Endothelial cell of umbilical vein (primary cell): ENCODE measurements at places on chromosomes 4 and X. TPM values are rescaled to one million over a fixed set of nuclear protein-coding genes. Genes with fewer than 3 reads are reported as not detected.

- DNase-seq: no peak
Observed at GRCh38 chr4:26509681-26510333, 19.5 kb upstream of the CCKAR start.

- DNase-seq: no peak
Observed at GRCh38 chr4:2058264-2059045, 672 bp upstream of the NAT8L start.

DNA sequence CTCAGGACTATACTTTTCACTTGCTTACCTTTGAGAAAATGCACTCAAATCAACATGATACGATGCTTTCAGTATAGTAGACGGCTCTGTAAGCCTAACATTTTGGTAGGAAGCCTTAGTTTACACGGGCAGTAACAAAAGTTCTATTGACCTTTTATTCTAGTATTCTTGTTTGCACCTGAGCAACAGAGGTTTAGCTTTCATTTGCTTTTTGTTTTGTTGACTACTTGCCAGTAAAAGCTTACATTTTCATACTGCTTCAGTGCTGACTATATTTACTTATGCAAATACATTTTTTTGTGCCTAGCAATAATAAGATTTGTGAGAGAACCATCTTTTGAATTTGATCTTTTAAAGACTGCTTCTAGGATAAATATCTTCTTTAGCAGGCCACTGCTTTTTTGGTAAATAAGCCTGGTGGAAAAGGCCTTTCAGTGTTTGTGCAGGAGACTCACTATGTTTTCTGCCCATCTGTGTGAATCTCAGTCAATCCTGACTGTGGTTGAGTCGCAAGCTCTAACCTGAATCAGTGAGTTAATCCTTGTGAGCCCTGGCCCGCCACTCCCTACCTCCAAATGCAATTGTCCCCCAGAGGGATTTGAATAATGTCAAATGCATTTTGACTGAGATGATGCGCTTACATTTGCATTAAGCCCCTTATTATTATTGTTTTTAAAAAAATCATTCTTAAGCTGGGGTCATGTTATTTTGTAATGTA lies 21.9 kb downstream of the FHIP1A start:
- DNase-seq: no peak

- DNase-seq: no peak
Observed at GRCh38 chr4:169963998-169964397, 62.2 kb downstream of the MFAP3L start.

- no peak for DNase-seq
Observed at GRCh38 chr4:81335122-81335912, 120.3 kb upstream of the PRKG2 start.

DNA sequence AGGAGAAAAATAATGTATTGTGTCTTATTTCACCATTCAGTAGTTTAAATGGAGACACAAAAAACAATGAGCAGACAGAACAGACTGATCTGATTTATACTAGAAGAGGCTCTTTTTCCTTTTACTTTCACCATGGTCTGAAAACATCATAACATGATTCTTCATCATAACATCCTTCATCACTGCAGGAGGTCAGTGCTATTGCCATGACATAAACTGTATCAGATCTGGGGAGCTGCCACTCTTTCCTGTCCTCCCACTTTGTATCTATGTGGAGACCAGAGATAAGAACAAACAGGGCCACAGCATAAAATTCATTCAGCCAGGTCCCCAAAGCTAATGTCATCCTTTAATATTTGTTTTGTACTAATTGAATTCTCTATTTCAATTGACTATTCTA lies 25.2 kb downstream of the SOD3 start:
- DNase-seq: no peak

LDB2 gene
- 80.9 and 127 TPM in 2 replicates for total RNA-seq

- DNase-seq: no peak
Observed at GRCh38 chr4:188198982-188199792, 59.9 kb downstream of the TRIML1 start.

DNA sequence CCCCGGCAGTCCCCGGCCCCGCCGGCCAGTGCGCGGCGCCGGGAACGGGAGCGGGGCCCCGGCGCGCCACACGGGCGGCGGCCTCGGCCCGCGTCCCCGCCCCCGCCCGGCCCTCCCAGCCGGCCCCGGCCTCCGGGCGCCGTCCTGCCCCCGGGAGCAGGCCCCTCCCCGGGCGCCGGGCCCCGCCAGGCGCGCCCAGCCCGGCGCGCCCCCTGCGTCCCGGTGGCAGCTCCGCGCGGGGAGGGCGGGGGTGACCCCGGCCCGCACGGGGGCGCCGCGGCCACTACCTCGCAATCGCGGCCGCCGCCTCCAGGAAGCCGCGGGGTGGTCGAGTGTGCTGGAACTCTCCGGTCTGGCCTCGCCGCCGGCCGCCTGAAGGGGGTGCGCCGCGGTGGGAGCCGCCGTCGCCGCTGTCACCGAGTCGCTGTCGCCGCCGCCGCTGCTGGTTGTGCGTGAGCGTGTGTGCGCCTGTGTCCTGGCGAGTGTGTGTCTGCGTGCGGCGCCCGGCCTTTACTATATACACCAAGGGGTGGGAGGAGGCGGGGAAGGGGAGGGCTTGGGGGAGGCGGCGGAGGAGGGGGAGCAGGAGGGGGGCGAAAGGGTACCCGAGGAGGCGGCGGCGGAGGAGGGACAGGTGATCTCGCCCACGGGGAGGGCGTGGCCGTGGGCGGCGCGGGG lies at the start of gene RAI2:
TSS of gene RAI2 (minus strand) at position 488 of the 678 bp plus-strand sequence. CDS start 59,288 bp downstream, outside the sequence.
- no peak for DNase-seq

- peak; percentile 92 for DNase-seq
Observed at GRCh38 chrX:45505214-45505613, 304.5 kb upstream of the DIPK2B start.

DNA sequence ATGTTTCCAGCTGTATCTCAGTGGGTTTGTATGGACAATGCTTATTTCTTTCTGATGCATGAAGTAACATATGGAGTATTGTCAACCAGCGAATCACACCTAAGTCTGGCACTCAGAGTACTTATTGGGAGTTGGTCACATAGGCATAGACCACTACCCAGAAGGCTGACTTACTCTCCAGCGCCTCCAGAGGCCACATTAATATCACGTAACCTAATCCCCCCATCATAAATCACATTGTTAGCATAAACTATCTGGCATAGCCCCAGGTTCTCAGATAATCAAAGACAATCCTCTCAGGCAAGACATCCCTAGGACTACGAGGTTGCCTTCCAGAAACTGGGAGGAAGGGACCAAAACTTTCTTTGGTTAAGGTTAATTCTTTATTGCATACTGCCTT lies 560.5 kb upstream of the PABPC4L start:
- DNase-seq: no peak

PPARGC1A gene
- not detected in 2 replicates for total RNA-seq

- no peak for DNase-seq
Observed at GRCh38 chrX:41580423-41581064, 108.2 kb upstream of the GPR34 start.

- DNase-seq: no peak
Observed at GRCh38 chr4:188109157-188109755, at the start of gene TRIML2. TRIML2 (minus strand) TSS chr4:188109603; CDS start chr4:188105368, 4,235 bp downstream.

GRCh38 chr4:81870275-81870674 lies 398.6 kb upstream of the RASGEF1B start:
- no peak for DNase-seq

- DNase-seq: no peak
Observed at GRCh38 chrX:31297881-31298280, 226.0 kb upstream of the FTHL17 start.

GRCh38 chr4:19971829-19972228 lies 279.9 kb upstream of the SLIT2 start:
- DNase-seq: peak; percentile 19

DNA sequence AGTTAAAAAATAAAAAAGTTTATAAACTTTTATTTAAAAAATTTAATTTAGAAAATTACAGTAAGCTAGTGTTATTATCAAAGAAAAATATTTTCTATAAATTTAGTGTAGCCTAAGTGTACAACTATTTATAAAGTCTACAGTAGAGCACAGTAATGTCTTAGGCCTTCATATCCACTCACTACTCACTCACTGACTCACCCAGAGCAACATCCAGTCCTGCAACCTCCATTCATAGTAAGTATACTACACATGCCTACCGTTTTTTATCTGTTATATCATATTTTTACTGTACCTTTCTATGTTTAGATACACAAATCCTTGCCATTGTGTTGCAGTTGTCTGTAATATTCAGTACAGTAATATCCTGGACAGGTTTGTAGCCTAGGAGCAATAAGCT lies 129.0 kb upstream of the FAM47B start:
- DNase-seq: no peak

- DNase-seq: no peak
Observed at GRCh38 chrX:97637289-97637688, 753.6 kb downstream of the RPA4 start.

GRCh38 chrX:2793752-2794151 lies 35.0 kb upstream of the GYG2 start:
- DNase-seq: no peak

DNA sequence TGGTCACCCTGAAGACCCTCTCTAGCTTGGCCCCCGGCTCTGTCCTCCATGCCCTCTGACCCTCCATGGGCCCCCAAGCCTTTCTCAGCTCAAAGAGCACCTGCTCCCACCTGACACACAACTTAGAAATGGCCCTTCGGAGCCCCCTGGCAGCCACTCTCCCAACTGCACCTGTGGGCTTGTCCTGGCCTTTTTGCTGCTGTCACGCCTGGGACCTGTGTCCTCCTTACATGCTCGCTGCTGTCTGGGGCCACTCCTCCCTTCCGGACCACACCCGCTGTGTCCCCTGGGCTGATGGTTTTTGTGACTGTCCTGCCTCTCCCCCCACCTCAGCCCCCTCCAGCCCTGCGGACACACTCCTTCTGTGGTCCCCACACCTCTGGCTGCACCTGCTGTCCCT lies 106.2 kb upstream of the AFAP1 start:
- no peak for DNase-seq

GAGE12C gene
- total RNA-seq: not detected in 2 replicates

- peak; percentile 62 for DNase-seq
Observed at GRCh38 chr4:89307446-89308160, at the start of gene GPRIN3. GPRIN3 (minus strand) TSS chr4:89307800; CDS start chr4:89250110, 57,690 bp downstream.

- DNase-seq: no peak
Observed at GRCh38 chr4:13509442-13509841, 25.3 kb upstream of the RAB28 start.

DNA sequence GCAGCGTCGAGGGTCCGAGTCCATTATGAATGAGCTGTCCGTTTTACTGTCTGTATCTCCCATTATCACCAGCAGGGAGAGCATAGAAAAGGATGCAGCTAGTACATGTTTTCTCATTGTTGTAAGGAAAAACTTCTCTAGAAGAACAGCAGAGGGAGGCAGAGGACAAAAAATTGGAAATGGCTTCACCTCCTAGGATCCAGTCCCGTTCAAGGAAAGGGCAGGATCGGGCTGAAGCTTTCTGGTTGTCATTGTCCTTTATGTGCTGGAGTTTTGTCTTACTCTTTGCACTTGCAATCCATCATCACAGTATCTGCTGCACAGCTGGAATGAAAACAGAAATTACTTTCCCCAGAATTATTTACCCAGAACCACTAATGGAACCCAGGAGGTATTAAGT lies 14.7 kb downstream of the NDP start:
- DNase-seq: peak; percentile 77

C4orf51 gene
- not detected in 2 replicates for total RNA-seq

DNA sequence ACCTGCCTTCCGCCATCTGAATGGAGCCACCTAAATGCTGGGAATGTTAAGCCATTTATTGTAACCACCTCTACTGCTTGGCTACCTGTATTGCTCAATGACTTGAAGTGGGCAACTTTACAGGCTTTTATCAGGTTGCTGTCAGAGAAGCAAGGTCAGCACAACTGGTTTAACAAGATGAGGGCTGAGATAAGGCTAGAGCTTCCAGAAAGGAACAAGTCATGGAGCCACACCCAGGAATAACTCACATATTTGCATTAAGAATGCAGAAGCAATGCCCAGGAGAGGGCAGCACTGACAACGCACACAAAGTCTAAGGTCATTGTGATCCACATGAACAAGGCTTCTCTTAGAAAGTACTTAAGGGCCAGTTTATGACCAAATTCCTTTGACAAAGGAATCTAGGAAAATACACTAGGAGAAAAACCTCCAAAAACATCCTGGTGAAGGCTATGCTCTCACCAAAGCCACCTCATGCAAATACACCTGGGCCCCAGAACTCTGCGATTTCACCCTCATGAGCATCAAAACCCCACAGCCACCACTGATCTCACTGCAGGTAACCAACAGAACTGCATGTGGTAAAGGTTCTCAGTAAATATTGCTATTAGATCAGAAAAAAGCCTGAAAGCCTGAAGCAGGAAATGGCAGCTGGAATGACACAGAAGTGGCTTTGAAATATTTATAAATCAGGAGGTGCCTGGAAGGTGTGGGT lies 15.0 kb upstream of the STS start:
- peak; percentile 71 for DNase-seq
